ENCODE measurements at places on chromosomes 6 and 20.

DNA sequence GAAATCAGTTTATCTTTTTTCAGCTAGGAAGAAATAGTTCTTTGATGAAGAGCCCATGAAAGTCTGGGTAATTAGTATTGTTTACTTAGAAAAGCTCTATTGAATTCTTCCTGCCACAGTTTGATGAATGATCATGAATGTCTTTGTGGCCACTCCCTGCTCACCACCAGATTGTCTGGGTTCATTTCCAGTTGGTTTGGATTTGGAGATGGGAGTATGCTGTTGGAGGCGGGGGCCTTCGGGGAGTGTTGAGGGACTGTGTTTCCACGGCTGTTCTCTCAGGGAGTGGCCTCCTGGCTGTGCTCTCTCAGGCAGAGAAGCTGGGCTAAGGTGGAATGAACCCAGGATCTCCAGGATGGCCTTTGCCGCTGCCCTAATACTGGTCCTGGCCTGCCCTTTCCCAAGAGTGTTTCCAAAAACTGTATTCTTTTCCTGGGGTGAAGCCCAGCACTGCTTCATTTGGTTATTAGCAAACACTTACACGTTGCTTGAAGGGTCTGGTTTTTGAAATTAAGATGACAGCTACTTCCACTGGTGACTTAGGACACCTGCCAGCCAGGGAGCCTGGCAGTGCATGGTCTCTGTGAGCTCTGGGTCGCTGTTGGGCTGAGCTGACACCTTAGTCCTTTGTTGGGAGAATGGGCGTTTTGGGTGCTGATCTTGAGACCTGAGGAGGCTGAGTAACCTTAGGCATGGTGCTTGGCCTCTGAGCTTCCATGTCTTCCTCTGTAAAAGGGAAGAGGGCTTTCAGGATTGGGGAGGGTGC is 23.2 kb downstream of the PRPF6 start:
- DNase-seq = no peak

GRCh38 chr20:48760403-48760983 is 67.3 kb downstream of the PREX1 start:
- no peak for DNase-seq

DNA sequence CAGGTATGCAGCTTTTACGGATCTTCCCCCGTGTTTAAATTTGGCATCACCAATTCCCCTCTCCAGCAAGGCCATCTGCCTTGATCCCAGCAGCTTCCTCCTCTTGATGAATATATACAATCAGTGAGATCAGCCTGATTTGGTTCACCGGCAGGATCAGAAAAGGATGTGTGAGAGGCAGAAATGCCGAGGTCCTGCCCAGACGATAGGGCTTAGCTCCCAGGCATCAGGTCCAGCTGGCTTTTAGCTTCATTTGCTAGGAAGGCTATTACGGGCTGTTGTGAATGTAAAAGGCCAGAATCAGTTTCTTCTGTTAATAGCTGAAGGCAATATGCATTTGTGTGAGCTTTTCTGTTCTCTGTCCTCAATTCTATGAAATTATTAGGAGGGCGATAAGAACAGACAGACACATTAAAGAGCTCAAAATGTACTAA is 372.8 kb downstream of the BTBD9 start:
- no peak for DNase-seq

DNA sequence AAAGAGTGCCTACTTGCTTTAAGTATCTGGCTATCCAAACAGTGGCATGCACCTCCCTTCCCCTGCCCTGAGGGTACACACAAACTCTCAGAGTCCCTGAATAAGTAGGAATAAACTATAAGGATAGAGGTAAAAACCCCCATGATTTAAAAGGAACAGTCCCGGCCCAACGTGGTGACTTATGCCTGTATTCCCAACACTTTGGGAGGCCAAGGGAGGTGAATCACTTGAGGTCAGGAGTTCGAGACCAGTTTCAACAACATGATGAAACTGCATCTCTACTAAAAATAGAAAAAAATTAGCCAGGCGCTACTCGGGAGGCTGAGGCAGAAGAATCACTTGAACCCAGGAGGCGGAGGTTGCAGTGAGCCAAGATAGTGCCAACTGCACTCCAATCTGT is 22.2 kb downstream of the SAMHD1 start:
- no peak for DNase-seq

DNA sequence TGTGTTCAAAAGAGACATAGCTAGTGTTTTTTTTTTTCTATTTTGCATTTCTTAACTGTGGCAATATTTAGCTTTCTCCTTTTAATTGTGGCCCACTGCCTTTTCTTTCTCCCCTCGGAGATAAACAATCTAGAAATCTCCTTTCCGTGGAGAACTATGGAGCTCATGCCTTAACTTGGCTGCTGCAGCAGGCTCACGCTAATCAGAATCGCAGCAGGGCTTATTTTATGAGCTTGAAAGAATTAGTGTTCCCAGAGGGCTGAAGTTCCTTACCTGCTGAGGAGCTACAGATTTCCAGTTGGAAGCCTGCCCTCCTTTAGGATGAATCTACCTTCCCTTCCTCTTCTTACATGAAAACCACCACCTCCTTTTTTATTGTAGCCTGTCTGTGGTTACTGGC is 35.6 kb downstream of the CTNNBL1 start:
- no peak for DNase-seq

- DNase-seq = no peak
Observed at GRCh38 chr6:54959820-54960219, 113.2 kb downstream of the FAM83B start.

All from NCI-H524 (cell line).